ENCODE measurements at places on chromosomes 1 and 21.

- no peak for DNase-seq
These were observed 6.7 kb upstream of the MPC2 start for GRCh38 chr1:167943541-167943940.

DNA sequence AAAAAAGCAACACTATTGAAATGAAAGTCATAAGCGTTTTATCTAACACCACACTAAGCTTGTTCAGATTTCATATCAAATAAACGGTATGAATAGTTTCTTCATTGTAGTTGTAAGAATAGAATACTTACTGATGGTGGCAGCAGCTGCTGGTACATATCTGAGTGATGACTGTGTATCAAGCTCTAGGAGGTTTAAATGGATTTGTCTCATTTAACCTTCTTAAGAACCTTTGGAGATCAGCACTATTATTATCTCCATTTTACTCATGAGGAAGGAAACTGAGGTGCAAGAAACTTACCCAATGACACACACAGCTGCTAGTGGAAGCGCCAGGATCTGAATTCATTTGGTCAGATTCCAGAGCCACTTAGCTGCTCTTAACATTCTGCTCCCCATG, 104.0 kb downstream of the EIF4G3 start:
- no peak for DNase-seq

DNA sequence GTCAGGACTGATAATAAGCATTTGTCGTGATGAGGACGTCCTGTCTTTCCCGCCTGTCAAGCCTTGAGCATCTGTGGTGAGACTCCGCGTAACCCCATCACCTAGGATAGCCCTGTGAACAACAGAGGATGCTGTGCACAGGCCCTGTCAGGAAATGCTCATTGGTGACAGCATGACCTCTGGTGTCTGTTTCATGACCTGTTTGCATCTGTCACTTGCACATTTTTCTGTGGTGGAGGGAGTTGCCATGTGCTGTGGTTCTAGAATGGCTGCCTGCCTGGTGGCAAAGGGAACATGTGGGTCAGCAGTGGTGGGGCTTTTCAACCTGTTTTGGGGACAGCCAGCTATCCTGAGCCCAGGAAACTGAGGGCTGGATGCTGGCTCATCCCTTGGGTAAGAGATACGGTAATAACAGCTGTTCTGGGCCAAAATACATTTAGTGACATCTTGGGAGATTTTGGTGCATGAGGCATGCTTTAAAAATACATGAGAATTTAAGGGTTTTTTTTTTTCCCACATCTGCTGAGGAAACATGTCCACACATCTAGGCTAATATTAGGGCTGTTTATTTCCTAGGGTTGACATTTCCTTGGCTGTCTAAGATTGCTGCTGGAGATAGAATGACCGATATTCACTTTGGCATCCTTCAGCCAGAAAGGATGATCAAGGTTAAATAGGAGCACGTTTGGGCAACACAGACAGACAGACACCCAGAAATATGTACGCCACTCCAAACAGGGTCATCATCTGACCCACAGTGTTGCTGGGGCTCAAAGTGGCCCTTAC, 52.9 kb downstream of the KCNC4 start:
- no peak for DNase-seq

GRCh38 chr1:171422511-171422910, 62.8 kb upstream of the PRRC2C start:
- DNase-seq = no peak

DNA sequence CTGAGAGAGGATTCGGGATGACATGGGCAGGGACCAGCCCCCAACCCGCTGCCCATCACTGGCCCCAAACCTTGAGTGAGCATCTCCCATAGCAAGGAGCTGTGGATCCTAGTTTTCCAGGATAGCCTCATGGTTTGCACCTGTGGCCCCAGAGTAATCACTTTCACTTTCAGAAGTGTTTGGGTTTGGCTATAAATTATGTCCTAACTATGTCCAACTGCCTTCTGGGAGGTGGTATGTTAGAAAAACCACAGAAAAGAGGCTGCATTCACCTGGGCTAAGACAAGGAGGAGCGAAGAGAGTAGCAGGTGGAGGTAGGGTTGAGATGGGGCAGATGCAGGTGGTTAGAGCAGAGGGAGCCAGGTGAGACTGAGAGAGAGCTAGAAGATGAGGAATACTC, 19.4 kb upstream of the CLIC6 start:
- DNase-seq = no peak

GRCh38 chr1:199152676-199153075, 513.8 kb downstream of the PTPRC start:
- no peak for DNase-seq
